SHP77 (cell line): ENCODE measurements at places on chromosomes 11 and 22.

- DNase-seq: no peak
Measured at GRCh38 chr11:134562941-134563471, 151.0 kb upstream of the B3GAT1 start.

DNA sequence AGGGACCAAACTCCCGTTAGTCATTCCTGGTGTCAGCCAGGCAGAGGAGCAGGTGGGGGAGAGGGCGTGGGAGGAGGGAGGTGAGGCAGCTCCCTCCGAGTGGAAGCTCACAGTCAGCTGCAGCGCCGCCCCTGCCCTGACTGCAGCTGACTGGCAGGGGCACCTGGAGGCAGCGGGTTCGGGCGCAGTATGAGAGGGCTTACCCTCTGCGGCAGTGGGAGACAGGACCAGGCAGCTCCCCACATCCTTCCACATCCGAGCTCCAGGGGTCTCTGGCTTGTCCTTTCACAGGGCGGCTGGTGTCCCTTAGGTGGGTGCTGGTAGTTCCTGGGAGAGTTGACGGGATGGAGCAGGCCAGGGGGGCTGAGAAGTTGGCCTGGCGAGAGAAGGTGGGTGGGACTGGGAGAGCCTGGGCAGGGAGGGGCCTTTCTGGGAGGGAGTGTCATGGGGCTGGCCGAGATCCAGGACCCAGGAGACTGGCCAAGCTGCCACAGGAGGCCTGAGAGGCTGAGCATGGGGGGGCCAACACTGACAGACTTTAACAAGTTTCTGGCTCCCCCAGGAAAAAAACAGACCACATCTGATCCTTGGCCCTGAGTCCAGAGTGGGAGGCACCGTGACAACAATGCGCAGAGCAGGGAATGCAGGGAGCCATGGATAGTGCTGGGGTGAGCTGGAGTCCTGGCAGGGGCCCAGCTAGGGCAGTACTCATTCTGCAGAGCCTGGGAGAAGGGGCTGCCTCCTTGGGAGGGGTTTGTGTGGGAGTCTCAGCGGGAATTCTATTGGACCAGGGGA is 4.9 kb downstream of the ADORA2A start:
- DNase-seq: peak; percentile 44

DNA sequence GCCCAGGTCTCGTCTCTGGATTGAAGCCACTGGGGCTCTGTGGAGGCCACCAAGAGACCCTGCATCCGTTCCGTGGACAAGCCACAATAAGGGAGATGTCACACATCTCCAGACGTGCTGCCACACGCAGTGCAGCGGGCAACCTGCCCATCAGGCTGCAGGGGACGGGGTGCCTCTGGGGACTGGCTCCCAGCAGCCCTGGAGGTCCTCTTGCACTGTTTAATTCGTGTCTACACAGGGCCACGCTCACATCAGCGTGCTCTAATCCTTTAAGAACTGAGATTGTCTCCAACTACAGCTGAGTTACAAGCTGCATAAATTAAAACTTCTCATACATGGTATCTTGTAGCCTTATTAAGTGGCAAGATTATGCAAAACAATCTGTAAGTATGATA is 1232.2 kb downstream of the BRD1 start:
- no peak for DNase-seq

GRCh38 chr22:29253561-29254285 is 14.1 kb downstream of the RHBDD3 start:
- no peak for DNase-seq

DNA sequence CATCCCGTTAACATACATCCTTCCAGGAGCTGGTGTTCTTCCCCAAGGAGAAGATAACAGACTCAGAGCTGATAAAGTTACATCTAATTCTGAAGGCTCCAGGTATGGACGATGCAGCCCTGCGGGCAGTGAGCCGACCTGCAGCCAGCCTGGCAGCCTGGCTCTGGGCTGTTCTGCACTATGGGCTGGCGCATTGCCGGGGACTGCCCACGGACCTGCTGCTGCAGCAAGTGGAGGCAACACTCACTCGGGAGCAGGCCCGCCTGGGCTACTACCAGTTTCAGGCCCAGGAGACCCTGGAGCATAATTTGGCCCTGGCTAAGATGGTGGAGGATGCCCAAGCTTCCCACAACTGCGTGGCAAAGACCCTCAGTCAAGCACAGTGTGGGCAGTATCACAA is 39.7 kb downstream of the RRP8 start:
- DNase-seq: no peak

GRCh38 chr22:22394591-22394990 is 114.0 kb downstream of the ZNF280B start:
- DNase-seq: no peak

DNA sequence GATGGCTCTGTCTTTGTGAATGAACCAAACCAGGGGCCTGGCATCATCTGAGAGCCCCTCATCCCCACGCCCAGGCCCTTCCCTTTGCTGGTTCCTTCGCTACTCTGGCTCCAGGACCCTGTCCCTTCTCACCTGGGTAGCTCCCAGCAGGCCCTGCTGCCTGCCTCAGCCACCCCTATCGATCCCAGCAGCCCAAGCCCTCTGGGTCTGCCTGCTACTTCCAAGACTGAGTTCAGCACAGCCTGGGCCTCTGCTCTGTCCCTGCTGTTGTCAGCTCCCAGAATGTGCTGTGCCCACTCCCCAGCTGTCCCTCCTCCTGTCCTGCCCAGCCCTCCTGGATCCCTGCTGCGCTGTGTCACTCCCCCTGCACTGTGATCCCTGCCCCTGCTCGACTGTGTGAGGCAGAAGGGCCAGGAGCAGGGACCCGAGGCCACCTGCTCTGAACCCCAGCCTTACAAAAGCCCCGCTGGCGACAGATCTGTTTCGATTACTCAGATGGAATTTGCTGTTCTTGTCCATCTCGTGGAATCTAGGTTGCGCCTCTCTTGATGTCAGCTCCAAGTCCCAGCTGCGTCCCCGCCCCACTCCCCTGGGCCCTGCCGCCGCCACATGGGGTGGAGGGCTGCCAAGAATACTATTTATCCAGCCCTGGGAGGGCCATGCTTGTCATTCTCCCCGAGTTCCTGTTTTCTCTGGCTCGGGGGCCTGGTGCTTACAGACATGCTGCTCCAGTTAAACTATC is 13.0 kb downstream of the MRPL21 start:
- peak; percentile 47 for DNase-seq

DNA sequence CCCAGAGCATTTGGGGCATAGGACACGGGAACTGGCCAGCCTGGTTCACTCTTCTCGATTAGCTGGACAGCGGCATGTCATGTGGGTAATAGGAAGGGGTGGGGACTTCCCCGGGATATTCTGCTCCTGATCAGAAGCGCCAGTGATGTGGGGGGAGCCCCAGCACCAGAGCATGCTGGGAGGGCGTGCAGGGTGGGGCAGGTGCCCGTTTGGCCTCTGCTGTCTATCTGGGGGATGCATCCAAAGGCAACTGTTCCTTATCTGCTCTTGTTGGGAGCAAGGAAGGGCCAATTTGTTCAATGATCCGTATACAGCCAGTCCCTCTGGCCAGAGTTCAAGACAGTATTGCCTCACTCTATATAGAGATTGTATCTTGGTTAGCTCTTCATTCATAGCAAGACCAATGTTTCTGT is 43.6 kb downstream of the PPARA start:
- DNase-seq: no peak

DNA sequence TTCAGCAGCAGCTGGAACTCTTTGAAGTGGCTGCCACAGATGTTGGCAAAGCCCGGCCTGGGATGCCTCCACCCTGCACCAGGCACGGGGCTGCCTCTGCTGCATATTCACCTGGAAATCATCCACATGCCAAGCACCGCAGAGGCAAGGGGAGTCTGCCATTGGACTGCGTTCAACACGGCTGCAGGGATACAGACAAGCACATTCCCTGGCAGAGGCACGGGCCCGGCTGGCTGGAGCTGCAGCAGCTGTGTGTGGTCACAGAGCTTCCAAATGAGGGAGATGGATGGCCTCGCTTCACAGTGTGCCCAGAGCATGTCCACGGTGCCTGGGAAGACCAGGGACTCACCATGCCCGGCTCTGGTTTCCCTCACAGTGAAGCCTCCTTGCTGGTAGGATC is 1378.9 kb downstream of the TBC1D22A start:
- no peak for DNase-seq

- no peak for DNase-seq
Measured at GRCh38 chr11:117073539-117073938, 24.7 kb downstream of the SIK3 start.

DNA sequence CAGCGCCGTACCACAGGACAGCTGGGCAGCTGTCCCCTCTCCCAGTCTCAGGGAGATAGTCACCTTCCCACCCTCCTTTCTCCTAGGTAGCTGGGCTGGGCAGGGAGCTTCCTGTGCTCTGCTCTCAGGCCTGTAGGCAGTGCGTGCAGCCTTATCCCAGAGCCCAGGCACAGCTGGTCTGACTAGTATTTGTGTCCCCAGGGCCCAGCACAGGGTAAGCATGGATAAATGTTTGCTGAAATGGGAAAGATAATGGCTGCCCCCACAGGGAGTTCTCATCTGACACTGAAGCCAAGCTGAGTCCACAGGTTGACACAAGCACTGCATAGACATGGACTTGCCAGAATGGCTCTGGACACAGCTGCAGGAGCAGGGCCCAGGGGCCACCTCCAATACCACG is 9.8 kb downstream of the SLC15A3 start:
- no peak for DNase-seq

DNA sequence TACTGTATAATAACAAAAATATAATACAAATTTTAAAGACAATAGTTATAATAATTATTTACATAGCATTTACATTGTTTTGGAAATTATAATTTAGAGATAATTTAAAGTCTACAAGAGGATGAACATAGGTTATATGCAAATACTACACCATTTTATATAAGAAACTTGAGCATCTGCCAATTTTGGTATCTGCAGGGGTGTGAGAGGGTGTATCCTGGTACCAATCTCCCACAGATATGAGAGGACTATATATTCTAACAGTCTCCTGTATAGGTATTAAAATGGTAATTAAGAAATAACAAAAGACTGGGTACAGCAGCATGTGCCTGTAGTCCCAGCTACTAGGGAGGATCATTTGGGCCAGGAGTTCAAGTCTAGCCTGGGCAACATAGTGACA is 134.4 kb downstream of the APOL5 start:
- DNase-seq: no peak

- DNase-seq: no peak
Measured at GRCh38 chr11:70696076-70696475, 297.7 kb downstream of the CTTN start.

DNA sequence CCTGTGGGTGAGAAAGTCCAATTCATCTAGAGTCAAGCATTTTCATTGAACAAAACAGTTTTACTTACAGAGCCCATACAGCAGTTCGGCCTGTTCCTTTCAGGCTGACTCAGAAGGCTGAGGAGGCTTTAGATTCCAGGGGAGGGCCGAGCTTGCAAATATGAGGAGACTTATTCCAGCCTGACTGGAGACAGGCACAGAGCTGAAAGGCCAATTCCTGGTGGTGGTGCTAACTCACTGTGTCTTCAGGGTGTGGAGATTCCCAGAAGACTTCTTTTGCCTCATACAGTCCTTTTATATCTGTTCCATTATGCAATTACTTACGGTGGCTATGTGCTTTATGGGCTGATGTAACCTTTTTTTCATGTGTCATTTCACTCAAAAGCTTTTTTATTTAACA is at the start of gene OR51E2:
Gene OR51E2, minus strand, starts transcription at position 269 of the 400 bp plus-strand sequence. CDS start 15,142 bp downstream, outside the sequence.
- DNase-seq: peak; percentile 90

DNA sequence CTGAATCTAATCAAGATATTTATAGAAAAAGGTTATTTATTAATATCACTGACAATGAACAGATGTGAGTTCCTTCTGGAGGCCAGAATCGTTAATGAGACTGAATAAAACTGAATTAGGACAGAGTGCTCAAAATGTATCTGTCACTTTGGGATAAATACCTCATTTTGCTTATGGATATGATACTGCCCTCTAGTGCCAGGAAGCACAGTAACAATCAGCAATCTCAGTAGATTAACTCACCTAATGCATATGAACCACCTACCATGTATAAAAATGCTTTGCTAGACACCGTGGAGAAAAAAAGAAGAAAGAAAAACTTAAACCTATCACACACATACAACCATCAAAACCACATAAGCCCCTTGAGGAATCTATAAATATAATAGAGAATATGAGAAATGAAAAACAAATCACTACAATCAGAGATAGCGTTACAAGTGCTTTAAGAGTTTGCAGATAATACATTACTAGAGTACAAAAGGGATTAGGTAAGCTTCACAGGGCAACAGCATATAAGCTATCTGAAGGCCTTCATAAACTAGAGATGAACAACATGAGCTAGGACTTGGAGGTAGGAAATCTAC is 117.4 kb downstream of the SGSM3 start:
- peak; percentile 26 for DNase-seq

GRCh38 chr11:111851067-111851466 is 20.3 kb downstream of the ALG9 start:
- DNase-seq: no peak

DNA sequence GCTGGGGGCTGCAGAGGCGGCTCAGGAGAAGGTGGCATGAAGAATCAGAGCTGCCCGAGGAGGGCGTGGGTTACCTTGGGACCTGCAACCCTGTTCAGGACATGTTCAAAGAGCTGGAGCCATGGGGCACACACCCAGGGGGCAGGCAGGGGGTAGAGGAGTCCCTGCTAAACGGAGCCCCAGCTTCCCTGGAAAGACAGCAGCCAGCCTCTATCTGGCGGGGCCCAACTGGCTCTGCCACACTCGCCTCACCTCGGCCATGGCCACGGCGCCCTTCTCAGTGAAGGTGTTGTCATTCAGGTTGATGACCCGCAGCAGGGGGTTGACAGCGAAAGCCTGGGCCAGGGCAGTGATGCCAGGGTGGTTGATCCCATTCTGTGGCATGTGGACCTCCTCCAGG is 17.0 kb upstream of the CHADL start:
- DNase-seq: no peak

DNA sequence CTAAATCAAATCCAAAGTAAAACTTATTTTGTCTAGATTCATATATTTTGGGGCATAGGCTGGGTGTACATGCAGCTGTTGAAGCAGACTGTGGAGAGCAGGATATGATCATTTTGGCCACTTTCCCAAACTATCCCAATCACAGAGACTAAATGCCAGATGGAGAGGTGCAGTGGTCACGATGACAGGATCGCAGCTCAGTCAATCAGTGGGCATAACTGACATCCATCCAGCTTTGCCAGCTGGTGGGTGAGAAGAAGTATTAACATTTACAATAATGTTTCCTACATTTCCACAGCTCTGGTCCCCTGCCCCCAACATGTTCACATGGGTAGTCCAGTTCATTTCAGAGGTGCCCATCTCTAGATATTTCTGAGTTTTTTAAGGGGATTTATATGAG is 255.5 kb upstream of the SESN3 start:
- no peak for DNase-seq

DNA sequence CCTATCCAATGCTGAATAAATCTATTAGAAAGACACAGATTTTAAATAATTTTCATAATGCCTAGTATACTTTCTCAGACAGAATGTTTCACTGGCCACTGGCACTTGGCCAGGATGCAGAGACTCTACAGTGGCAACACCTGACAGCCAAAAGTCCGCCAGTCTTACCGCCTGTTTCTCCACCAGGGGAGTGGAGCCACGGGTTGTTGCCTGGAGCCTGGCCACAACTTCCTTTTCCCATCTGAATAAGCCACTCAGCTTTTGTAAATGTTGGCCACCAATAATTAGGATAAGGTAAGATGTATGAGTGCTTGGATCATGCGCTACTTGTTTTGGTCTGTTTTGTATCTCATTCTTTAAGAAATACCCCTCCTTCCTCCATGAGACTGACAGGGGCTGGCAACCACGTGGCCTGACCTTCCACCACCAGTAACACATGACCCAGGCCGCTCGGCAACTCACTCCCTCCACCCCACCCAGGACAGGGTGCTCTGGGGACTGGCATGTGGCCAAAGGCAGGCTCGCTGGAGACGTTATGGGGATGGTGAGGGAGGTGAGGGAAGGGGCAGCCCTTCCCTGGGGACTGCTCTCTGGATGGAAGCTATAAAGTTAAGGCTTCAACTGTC is 93.0 kb upstream of the BID start:
- no peak for DNase-seq
